GM23338 (cell line): ENCODE measurements at places on chromosomes 13 and 19.

DNA sequence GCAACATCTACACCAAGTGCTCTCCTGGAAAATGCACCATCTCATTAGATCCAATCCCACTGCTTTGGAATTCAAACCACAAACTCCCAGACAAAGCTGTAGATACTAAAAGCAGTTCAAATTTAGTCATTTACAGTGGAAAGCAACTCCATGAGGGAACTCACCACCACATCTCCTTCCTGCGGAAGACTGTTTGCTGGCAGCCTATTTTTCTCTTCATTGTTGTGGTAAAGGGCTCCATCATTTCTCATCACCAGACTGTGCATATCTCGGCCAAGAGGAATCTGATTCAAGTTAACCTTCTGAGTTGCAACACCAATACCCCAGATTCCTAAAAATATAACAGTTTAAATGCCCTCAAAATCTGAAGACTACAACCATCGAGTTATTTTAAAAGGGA is 8.4 kb downstream of the SPRYD7 start:
- H3K27me3 ChIP-seq, result no peaks in the 10 kb centered on the region
- no peaks in the 10 kb centered on the region for H3K4me1 ChIP-seq
- DNase-seq, result no peak
- H3K36me3 ChIP-seq, result no peaks in the 10 kb centered on the region

- H3K4me1 ChIP-seq, result no peaks in the 10 kb centered on the region
- H3K36me3 ChIP-seq, result peaks cover 31% of the 10 kb centered on the region
- DNase-seq, result no peak
- no peak overlapping the region for H3K4me3 ChIP-seq
These were observed 14.8 kb downstream of the SMIM7 start for GRCh38 chr19:16645140-16645539.

GRCh38 chr13:57874530-57874929 is 243.0 kb downstream of the PCDH17 start:
- no peaks in the 10 kb centered on the region for H3K36me3 ChIP-seq
- H3K4me3 ChIP-seq, result no peak overlapping the region
- no peak overlapping the region for H3K27ac ChIP-seq
- no peaks in the 10 kb centered on the region for H3K27me3 ChIP-seq
- H3K4me1 ChIP-seq, result no peaks in the 10 kb centered on the region

- 0 out of 2 replicates have a peak overlapping the region, but pooled peaks have one; percentile 52 for H3K27ac ChIP-seq
- peaks cover 18% of the 10 kb centered on the region for H3K4me1 ChIP-seq
- H3K4me3 ChIP-seq, result peak overlapping the region; percentile 83
These were observed 2.1 kb upstream of the HOOK2 start for GRCh38 chr19:12777217-12778016.

- no peaks in the 10 kb centered on the region for H3K36me3 ChIP-seq
- no peaks in the 10 kb centered on the region for H3K4me1 ChIP-seq
- DNase-seq, result no peak
- no peaks in the 10 kb centered on the region for H3K27me3 ChIP-seq
These were observed 15.4 kb upstream of the CPAMD8 start for GRCh38 chr19:17041976-17042375.

GRCh38 chr19:48424694-48425219 is 21.0 kb upstream of the GRWD1 start:
- peak overlapping the region; percentile 83 for H3K27ac ChIP-seq
- H3K4me1 ChIP-seq, result peaks cover 4% of the 10 kb centered on the region
- peak overlapping the region; percentile 13; the same call in 1 of the 2 replicates for H3K4me3 ChIP-seq
- peak; percentile 45 for DNase-seq
- no peaks in the 10 kb centered on the region for H3K27me3 ChIP-seq

DNA sequence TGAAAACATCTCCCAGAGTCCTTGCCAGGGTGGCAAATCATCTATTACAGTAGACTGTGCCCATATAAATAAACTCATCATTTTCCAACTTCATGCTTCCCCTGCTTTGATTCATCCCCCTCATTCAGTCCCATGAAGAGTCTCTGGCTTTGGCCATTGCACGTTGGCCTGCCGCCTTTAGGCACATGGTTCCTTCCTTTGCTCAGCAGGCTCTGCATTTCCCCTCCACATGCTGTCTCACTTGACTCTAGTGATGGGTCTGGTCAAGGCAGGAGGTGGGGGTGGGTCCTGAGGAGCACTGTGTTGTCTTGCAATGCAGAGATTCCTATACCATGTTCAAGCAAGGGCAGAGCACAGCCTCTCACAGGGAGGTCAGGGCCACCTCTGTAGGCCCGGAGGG is 48.8 kb upstream of the ARGLU1 start:
- DNase-seq, result no peak
- H3K4me3 ChIP-seq, result no peak overlapping the region
- H3K27ac ChIP-seq, result no peak overlapping the region
- no peaks in the 10 kb centered on the region for H3K27me3 ChIP-seq

- no peak for DNase-seq
- H3K4me3 ChIP-seq, result no peak overlapping the region
- no peak overlapping the region for H3K27ac ChIP-seq
- H3K4me1 ChIP-seq, result no peaks in the 10 kb centered on the region
- H3K36me3 ChIP-seq, result no peaks in the 10 kb centered on the region
These were observed 17.7 kb upstream of the RUBCNL start for GRCh38 chr13:46404733-46405100.

DNA sequence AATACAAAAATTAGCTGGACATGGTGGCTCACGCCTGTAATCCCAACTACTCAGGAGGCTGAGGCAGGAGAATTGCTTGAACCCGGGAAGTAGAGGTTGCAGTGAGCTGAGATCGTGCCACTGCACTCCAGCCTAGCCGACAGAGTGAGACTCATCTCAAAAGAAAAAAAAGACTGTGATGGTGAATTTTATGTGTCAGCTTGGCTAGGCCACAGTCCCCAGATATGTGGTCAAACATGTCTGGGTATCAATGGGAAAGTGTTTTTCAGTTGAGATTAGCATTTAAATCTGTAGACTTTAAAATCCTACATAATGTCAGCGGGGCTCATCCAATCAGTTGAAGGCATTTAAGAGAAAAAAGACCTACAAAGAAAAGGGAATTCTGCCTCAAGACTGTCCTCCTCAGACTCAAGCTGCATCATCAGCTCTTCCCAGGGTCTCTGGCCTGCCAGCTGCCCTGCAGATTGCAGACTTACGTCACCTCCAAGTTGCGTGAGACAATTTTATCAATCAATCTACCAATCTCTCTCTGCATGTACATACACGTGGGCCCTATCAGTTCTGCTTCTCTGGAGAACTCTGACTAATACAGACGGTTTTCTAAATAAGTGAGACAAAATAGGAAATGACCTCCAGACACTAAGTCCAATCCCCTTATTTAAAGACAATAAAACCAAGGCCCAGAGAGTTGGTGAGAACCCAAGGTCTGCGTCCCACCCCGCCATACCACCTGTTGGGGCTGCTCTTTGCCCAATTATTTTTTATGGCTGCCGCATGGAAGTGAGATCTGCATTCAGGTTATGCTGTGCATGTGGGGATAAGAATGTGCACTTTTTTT is 99.2 kb downstream of the ABCC4 start:
- no peaks in the 10 kb centered on the region for H3K36me3 ChIP-seq
- no peak for DNase-seq
- H3K4me1 ChIP-seq, result no peaks in the 10 kb centered on the region

DNA sequence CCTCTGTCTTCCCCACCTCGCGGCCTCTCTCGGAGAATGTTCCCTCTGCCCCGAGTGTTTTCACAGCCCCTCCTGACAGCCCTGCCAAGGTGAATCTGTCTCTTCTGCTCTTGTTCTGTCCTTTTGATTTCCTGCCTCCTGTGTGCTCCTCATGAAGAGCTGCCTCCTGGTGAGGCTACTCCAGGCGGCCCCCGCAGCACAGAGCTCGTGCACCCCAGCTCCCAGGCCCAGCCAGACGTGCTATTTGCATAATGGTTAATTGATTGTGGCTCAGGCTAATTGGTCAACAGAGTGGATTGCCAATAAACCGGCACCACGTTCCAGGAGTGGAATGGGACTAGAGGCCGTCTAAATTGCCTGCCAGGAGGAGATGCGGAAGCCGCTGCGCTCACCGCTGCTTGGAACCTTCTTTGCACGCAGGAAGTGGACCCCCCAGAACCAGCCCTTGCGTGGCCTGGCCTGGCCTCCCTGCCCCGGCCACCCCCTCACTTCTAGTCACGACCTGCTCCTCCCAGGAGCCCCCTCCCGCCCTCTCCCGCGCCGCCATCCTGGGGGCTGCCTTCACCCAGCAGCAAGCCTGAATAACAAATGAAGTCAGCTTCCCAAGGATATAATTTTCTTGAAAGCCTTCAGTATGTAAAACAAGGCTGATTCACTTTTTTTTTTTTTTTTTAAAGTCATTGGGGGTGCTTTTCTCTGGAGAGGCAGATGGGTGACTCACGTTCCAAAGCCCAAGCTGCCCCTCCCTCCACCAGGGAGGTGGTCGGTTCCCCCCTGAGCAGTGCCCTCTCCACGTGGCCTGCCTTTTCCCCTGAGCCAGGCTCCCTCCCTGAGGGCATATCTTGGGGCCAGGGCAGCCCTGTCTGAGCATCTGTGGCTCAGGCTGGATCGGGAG is 144.0 kb downstream of the KDM4B start:
- H3K4me1 ChIP-seq, result no peaks in the 10 kb centered on the region; the same call in 1 of the 2 replicates
- H3K27me3 ChIP-seq, result no peaks in the 10 kb centered on the region
- H3K36me3 ChIP-seq, result no peaks in the 10 kb centered on the region; the same call in 1 of the 2 replicates
- peak overlapping the region; percentile 79; the same call in 1 of the 2 replicates for H3K27ac ChIP-seq
- no peak overlapping the region for H3K4me3 ChIP-seq

DNA sequence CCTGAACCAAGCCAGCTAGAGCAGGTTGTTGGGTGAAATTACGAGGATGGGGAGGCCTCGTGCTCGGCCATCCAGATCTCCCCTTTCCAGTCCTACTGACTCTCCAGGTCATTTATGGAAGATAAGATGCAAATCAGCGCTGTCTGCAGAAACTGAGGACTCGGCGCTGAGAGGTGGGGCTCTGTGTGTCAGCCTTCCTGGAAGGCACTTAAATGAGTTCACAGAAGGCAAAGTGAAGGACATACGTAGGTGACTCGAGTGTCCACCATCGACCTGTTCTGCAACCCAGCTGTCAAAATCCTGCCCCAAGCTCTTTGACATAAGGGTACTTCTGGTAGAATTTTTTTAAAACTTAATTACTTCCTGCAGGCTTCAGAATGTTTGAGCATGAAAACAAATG is 86.4 kb downstream of the RAB20 start:
- H3K4me3 ChIP-seq, result no peak overlapping the region
- H3K27ac ChIP-seq, result peak overlapping the region; percentile 42; the same call in 1 of the 2 replicates
- no peaks in the 10 kb centered on the region for H3K4me1 ChIP-seq
- 0 out of 2 replicates have a peak, but pooled peaks cover 4% of the 10 kb centered on the region for H3K36me3 ChIP-seq
- no peaks in the 10 kb centered on the region for H3K27me3 ChIP-seq
- DNase-seq, result no peak

DNA sequence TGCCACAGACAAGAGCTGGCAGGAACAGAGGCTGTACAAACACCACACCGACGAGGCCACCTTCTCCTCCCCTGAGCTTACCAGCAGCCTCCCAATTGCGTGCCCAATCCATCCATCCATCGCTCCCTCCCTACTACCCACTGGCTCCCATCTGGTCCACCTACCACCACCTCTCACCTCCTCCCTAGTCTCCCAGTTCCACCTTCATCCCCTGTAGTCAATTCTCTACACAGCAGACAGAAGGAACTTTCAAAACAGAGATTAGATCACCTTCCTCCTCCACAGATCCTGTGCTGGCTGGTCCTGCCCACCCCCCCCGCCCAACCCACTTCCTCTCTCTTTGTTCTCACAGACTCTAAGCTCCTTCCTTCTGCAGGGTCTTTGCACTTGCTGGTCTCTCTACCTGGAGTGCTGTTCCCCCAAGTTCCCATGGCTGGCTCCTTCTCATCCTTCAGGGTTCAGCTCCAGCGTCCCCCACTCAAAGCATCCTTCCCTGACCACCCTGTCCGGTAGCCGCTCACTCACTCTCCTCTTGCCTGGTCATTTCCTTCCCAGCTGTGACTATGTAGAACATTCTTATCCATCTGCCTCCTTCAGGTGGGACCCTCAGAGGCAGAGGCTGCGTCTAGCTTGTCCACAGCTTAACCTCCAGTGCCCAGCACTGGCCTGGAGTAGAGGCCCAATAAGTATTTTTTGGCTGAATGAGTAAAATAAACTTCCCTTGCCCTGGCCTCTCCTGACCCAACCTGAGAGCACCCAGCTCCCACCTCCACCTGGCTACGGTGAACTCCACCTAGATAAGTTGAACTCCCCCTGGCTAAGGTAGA is 23.0 kb downstream of the PIN1 start:
- no peaks in the 10 kb centered on the region; the same call in 1 of the 2 replicates for H3K36me3 ChIP-seq
- H3K27me3 ChIP-seq, result no peaks in the 10 kb centered on the region
- no peak overlapping the region for H3K27ac ChIP-seq
- no peak overlapping the region for H3K4me3 ChIP-seq
- no peaks in the 10 kb centered on the region for H3K4me1 ChIP-seq
- DNase-seq, result no peak

GRCh38 chr13:31174018-31174417 is 12.3 kb upstream of the HSPH1 start:
- H3K27ac ChIP-seq, result no peak overlapping the region
- no peak overlapping the region for H3K4me3 ChIP-seq
- no peak for DNase-seq
- H3K27me3 ChIP-seq, result no peaks in the 10 kb centered on the region
